Glomerular endothelial cell (primary cell): ENCODE measurements at places on chromosomes 1 and 21. TPM values are rescaled to one million over a fixed set of nuclear protein-coding genes. Genes with fewer than 3 reads are reported as not detected.

Gene USH2A
- total RNA-seq: not detected in 2 replicates

Gene NIBAN1
- total RNA-seq: 5.9 and 19.7 TPM in 2 replicates

Gene NMNAT2
- 0.23 and 0.24 TPM in 2 replicates for total RNA-seq

Gene CADM3
- total RNA-seq: 0.76 TPM in 1 of 2 replicates, not detected in the other

Gene SPRR2A
- not detected in 2 replicates for total RNA-seq

Gene PCP4L1
- total RNA-seq: not detected in 2 replicates

Gene PARS2
- 3.6 and 4.9 TPM in 2 replicates for total RNA-seq

Gene HMCN1
- total RNA-seq: 1.3 and 9.2 TPM in 2 replicates

Gene PFKFB2
- 1.2 and 2.8 TPM in 2 replicates for total RNA-seq

Gene AGT
- not detected in 2 replicates for total RNA-seq

Gene CD34
- total RNA-seq: 54.0 and 307 TPM in 2 replicates

Gene CSF3R
- not detected in 2 replicates for total RNA-seq

Gene ARHGEF16
- 1.5 TPM in 2 replicates for total RNA-seq

Gene OR6F1
- total RNA-seq: not detected in 2 replicates

Gene FAM72B
- total RNA-seq: 0.29 and 1.2 TPM in 2 replicates

Gene UMODL1
- not detected in 2 replicates for total RNA-seq

Gene HES2
- total RNA-seq: 16.1 and 41.8 TPM in 2 replicates

Gene OR2L2
- total RNA-seq: not detected in 2 replicates

Gene PTGER3
- 0.05 and 0.06 TPM in 2 replicates for total RNA-seq

Gene HOOK1
- 0.23 and 1.6 TPM in 2 replicates for total RNA-seq

Gene OLFM3
- not detected in 2 replicates for total RNA-seq

Gene S100A14
- not detected in 2 replicates for total RNA-seq

Gene MPZ
- 3.4 and 4.7 TPM in 2 replicates for total RNA-seq

Gene CRYBG2
- under 0.01 TPM in 1 of 2 replicates, not detected in the other for total RNA-seq

Gene APCS
- total RNA-seq: not detected in 2 replicates

Gene CD1D
- 0.06 TPM in 1 of 2 replicates, not detected in the other for total RNA-seq

Gene PPFIA4
- 0.29 and 6.8 TPM in 2 replicates for total RNA-seq

Gene LCE3D
- total RNA-seq: not detected in 2 replicates

Gene AMY1B
- total RNA-seq: not detected in 2 replicates

Gene RSPO1
- total RNA-seq: not detected in 2 replicates

Gene GJA5
- total RNA-seq: 0.10 and 31.7 TPM in 2 replicates

Gene GIPC2
- 0.15 and 2.0 TPM in 2 replicates for total RNA-seq

Gene TFF3
- 5.4 and 10.8 TPM in 2 replicates for total RNA-seq

Gene SPRR1B
- not detected in 2 replicates for total RNA-seq

Gene OLFML3
- total RNA-seq: 4.1 and 8.6 TPM in 2 replicates

Gene WDR47
- total RNA-seq: 18.3 and 25.2 TPM in 2 replicates

Gene CRYAA
- not detected in 2 replicates for total RNA-seq

Gene WNT3A
- not detected in 2 replicates for total RNA-seq

Gene PRUNE1
- total RNA-seq: 4.5 and 6.1 TPM in 2 replicates

Gene ST6GALNAC3
- total RNA-seq: 12.4 and 16.6 TPM in 2 replicates

Gene EDN2
- total RNA-seq: 0.53 and 0.63 TPM in 2 replicates

Gene LCE2B
- not detected in 2 replicates for total RNA-seq

Gene OLFML2B
- total RNA-seq: 0.53 and 3.4 TPM in 2 replicates

Gene RXFP4
- total RNA-seq: not detected in 2 replicates

Gene GUCA2A
- total RNA-seq: not detected in 2 replicates

Gene ZNF648
- total RNA-seq: not detected in 2 replicates

Gene ARHGAP30
- not detected in 2 replicates for total RNA-seq

Gene MARK1
- 2.6 and 3.1 TPM in 2 replicates for total RNA-seq
